ENCODE measurements at places on chromosomes 7 and 10. TPM values are rescaled to one million over a fixed set of nuclear protein-coding genes. Genes with fewer than 3 reads are reported as not detected.

PSTK gene
- total RNA-seq: 2.1 TPM

GRID2IP gene
- not detected for total RNA-seq

COBL gene
- total RNA-seq: 77.1 TPM

- DNase-seq: peak; percentile 33
Measured at GRCh38 chr10:930625-931325, 730 bp downstream of the LARP4B start.

DNA sequence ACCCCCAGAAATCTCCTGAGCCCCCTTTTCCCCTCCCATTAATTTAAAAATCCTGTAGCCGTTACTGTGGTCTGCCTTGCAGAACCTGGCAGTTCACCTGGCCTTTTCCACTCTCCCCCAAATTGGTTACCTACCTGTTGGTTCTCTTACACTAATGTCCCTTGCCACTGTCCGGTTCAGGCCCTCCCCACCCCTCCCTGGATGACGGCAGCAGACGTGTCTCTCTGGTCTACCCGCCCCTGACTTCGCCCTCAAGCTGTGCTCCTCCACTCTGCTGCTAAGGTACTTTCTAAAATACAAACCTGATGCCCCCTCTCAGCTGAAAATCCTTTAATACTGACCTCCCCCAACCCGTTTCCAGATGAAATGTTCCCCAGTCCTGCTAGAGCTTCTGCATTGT lies 15.6 kb upstream of the SH3PXD2A start:
- DNase-seq: no peak

DNA sequence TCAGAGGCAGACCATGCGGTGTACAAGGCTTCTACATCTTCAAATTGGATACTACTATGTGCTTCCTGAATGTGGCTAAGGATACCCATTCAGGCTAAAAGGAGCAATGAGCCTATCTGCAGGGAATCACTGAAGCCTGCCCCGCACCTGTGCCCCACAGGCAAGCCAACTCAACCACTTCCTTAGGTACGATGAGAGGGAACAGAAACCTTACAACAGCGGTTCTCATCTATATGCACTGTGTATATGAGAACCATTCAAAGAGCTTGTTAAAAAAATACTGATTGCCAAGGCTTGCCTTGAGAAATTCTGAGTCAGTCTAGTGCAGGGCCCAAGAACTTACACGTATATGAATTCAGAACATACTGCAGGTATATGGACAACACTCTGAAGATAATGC lies 679.6 kb downstream of the PARD3 start:
- no peak for DNase-seq

DNA sequence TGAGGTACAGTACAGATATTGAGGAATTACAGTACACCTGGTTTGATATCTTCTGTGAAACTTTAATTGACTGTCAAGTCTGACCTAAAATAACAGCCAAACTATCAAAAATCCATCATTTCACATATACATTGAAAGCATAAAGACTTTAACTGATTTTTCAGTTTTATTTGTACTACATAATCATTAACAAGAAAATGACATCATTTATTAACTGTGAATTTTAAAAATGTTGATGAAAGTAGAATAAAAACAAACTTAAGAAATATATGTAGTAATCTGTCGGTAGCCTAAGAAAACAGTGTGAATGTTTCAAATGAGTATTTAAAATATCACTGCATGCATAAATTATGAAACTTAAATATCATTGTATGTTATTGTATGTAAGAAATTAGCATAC lies 836.7 kb upstream of the GHITM start:
- DNase-seq: no peak

- DNase-seq: no peak
Measured at GRCh38 chr7:41136551-41136950, 566.3 kb downstream of the INHBA start.

GRCh38 chr10:112442063-112442462 lies 4.7 kb downstream of the ZDHHC6 start:
- DNase-seq: no peak

- no peak for DNase-seq
Measured at GRCh38 chr10:56327118-56327517, 33.9 kb downstream of the ZWINT start.
